ENCODE measurements at places on chromosomes 6 and 20.

DNA sequence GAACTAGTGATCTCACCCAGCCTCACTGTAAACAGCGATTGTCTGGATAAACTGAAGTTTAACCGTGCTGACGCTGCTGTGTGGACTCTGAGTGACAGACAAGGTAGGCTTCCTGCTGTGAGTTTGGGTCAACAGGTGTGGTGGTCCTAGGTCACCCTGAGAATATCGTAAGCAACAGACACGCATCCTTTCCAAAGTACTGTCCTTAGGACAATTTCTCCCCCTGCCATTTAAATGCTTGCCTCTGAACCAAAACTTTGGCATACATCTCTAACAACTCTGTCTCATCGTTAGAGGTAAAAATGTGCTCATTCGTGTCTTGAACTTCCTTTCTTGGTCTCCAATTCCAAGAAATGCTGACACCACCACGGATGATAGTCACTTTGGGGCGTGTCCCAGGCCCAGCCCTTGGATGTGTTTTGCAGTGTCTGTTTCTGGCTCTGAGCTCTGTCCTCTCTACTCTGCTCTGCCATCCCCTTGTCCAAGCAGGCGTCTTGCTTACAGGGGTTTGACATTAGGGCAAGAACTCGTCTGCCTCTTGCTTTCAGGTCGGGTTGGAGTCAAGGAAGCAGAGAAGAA, 95.5 kb downstream of the EYA2 start:
- no peak for DNase-seq

DNA sequence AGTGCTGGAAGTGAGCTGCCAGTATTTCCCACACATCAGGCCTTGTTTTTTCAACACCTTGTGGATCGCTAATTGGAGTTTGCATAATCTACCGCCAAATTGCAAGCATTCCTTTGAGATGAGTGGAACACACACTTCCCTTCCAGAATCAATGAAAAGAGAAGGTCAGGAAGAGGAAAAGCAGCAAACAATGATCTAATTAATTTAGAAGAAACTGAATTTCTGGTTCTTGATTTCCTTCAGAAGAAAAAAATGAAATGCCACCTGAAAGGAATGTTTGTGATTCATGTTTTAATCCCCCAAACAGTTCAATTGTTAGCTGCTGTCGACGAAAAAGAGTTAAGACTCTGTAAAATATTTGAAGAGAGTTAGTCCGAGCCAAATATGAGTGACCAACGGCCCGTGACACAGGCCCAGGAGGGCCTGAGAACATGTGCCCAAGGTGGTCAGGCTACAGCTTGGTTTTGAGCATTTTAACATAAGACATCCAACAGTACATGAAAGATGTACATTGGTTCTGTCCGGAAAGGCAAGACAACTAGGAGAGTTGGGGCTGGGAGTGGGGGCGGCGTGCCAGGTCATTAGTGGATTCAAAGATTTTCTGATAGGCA, 182.3 kb downstream of the MTFR2 start:
- no peak for DNase-seq

- no peak for DNase-seq
These were observed 132.9 kb downstream of the PXDC1 start for GRCh38 chr6:3618642-3619041.

GRCh38 chr6:78363688-78364087, 503.7 kb upstream of the IRAK1BP1 start:
- no peak for DNase-seq

GRCh38 chr6:17466707-17467106, 73.3 kb downstream of the CAP2 start:
- DNase-seq: no peak

DNA sequence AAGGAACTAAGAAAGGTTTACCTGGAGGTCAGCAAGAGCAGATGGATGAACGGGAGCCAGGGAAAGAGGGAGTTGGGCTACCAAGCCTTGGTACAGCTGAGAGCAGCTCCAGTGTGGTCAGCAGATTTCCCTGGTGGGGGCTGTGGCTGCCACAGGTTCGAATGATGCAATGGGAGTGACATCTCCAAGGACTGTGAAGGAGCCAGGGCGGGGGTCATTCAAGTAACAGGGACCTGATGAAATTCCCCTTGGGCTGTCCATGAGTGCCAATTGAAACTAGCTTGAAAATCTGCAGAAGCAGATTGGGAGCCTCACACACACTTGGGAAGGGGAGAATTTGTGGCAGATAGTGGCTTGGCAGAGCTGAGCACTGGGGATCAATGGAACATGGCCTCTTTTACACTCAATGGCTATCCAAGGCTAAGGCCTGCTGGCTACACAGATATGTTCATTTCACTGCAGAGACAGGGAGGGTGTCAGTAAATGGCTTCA, 247.0 kb upstream of the ECI2 start:
- DNase-seq: no peak

GRCh38 chr20:20233041-20233514, 134.8 kb upstream of the INSM1 start:
- DNase-seq: no peak

DNA sequence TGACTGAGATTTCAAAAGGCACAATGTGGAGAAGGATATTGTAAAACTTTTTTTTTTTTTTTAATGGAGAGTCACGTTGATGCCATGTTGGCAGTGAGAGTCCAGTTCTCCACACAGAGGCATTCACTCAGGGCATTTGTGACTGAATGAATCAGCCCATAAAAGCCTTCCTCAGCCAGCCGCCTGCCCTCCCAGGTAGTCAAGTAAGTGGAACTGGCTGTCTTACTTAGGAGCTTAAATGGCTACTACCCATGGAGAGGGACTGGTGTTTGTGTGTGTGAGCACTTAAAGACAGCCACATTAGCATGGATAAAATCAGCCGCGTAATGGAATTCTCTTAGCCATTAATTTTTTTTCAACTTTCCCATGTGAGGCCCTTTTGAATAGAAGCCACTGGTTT, 12.6 kb downstream of the AAR2 start:
- DNase-seq: no peak

DNA sequence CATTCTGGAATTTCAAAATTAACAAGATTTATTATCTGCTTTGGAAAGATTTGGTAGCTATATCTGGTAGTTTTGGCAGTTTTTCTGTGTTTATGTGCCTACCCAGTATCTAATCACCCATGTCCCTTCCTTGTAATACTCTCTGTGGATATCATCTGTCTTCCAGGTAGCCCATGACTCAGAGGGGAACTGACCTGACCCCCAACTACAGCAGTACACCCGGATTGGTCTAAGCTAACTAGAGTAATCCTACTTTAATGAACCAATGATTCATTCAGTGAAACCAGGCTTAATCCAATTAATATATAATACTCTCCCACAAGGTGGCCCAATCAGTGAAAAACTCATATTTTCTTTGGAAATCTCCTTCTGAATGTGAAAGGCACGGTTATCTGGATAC, 295.3 kb upstream of the SULF2 start:
- DNase-seq: no peak

- no peak for DNase-seq
These were observed 178.7 kb downstream of the CLIC5 start for GRCh38 chr6:45836984-45837383.

- DNase-seq: no peak
These were observed 26.7 kb downstream of the GPX6 start for GRCh38 chr6:28488916-28489365.

GRCh38 chr6:99350573-99350972, 1.1 kb upstream of the FAXC start:
- DNase-seq: no peak

- DNase-seq: no peak
These were observed 178.3 kb upstream of the LAMA2 start for GRCh38 chr6:128704601-128705000.

GRCh38 chr6:63395381-63395780, 75.6 kb upstream of the LGSN start:
- no peak for DNase-seq

GRCh38 chr6:30769853-30770524, 25.6 kb upstream of the IER3 start:
- DNase-seq: no peak

DNA sequence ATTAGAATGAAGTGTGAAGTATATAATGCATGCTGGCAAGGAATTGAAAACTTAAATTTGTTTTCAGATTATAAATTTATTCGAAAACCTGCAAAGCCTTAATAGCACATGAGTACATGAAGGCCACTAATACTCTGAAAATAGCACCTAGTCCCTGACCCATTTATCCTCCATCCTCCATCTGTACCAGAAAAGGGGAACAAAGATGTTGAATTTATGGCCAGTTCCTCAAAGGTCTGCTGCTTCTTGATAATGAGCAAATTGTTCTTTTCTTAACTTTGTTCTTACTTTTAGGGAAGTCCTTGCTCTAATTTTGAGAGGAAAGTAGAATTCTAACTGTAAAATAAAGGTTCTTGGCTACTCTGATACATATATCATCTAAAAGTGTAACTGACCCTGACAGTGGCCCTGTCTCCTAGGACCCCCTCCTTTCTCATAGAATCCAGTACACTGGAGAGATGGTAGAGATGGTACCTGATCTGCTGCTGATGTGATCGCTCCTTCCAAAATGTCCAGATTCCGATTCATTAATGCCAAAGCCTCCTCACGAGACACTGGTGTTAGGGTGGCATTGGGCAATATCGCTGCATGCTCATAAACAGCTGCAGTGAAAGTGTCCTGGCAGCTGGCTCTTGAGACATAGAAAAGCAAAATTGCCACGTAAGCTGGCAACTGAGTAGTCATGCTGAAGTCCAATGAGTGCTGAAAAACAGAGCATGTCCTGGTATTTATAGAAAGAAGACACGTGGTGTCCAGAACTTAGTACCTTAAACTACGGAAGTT, at the start of gene VNN1:
Gene VNN1 (minus strand): TSS at position 704 of the 783 bp plus-strand sequence. CDS start 20 bp downstream, at position 684.
- DNase-seq: peak; percentile 88

DNA sequence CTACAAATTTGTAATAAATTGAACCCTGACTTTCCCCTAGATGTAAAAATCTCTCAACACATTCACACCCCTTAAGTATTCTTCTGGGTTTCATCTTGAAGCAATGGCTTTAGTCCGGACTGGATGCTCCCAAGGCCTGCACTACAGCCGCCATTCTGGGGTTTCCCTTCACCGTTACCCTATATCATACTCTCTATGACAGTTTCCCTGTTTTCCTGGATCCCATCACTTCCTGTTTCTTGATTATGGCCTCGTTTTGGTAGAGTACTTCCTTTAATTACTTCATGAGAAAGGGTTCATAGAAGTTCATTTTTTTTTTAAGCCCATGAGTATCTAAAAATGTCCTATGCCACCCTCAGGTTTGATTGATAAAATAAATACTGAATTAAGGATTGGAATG, 11.7 kb downstream of the FIG4 start:
- no peak for DNase-seq

DNA sequence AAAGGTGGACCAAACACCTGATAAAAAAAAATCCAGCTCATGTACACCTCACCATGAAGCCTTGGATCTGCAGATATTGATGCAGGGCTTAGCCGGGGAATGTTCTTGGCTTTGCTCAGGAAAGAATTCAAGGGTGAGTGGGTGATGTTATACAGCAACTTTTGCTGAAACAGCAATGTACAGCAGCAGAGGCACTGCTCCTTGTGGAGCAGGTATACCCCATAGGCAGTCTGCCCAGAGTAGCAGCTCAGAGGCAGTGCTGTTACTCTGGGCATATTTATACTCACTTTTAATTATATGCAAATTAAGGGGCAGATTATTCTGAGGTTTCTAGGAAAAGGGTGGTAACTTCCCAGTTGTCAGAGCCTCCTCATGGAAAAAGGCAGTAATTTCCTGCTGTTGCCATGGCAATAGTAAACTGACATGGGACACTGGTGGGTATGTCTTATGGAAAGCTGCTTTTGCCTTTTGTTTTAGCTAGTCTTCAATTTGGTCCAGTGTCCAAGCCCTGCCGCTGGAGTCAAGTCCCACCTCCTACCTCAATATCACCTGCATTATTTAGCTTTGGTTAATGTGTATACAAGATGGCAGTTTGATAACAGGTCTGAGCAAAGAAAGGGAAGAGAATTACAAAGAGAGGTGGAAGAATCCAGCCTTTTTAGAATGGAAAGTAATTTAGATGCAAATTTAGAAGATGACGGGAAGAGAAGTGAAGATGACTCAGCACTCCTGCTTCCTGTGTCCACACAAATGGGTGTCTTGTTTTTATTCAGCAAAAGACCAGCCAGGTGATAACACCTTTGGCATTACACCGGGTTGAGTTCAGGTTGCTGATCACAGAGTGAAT, 110.1 kb upstream of the JAG1 start:
- no peak for DNase-seq

GRCh38 chr6:149235130-149235561, 82.4 kb upstream of the TAB2 start:
- no peak for DNase-seq

DNA sequence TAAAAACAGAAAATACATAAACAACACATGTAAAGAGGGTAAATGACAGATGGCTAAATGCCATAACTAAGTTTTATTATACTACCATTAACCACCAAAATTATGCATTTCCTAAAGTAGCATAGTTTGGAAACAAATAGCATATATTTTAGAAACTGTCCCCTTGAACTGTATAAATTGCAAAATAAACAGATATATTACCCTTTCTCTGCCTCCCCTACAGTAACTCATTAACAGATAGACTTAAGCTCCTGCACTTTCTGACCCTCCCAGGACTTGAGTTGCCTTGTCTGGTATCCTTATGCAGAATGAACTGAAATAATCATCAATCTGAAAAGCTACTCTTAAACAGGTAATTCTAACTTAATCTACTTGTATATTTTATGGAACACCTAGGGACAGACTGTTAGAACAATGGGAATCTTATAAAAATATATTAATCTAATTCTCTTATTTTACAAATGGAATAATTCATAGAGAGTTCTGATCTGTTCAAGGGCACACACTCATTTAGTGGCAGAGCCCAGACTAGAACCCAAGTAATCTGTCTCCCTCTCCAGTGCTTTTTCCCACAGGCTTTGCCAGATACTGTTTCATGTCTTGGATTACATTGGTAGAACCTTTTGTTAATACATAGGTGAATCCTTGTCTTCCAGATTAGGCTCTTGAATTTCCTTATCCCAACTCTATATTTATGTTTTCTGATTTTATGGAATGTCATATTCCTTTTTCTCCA, 50.6 kb upstream of the LOC128125822 start:
- no peak for DNase-seq

- no peak for DNase-seq
These were observed 154.0 kb downstream of the KIF16B start for GRCh38 chr20:16419138-16419715.

DNA sequence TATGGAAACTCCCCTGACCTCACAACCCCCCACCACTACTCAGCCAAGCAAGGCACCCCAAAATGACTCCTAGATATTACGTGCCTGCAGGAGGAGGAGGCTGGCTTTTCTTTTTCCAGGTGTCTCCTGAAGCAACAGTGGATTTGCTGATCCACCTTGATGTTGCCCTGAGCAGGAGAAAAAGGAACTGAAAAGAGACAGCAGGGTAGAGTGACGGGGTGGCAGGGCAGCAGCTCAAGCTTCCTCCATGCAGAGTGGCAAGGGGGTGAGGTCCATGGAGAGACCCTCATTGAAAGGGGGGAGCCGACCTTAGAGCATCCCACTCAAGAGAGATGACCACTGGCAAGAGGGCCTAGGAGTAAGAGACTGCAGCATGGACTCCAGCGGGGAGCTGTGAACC, 112.0 kb upstream of the SIRPA start:
- no peak for DNase-seq

DNA sequence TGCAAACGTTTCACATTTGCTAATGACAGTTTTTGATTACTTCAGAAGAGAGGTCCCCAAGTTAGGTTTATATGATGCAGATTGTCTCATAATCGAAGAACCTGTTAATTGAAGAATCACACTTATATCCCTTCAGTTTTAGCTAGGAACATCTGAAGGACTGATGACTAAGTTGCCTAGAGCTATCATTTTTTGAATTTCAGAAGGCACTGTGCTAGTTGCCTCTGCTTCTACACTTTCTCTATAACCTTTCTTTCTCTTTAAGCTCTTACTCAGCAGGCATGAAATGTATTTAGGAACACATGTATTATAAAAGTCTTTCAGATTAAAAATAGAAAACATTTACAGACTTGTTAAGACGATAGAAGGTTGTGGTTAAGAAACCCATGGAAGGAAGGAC, 14.4 kb upstream of the GJE1 start:
- no peak for DNase-seq

Data from left lobe of liver (tissue), 2 donors.